ENCODE measurements at places on chromosomes 3 and 15.

DNA sequence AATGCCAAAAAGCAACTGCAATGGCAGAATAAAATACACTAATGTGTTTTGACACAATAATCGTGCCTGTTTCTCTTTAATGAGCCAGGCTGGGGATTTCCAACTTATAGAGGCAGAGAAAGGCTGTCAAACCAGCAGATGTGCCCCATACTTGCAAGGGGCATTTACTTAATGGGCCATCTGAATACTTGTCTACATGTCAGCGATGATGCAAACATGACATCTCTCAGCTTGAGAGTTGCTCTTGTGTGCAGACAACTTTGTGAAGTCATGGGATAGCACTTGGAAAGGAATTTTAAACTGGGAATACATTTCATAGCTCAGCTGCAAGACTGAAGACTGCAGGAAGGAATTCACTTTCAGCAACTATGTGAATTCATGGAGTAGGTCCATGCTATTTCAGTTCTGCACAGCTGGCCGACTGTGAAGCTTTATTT is 127.4 kb upstream of the ADAMTS9 start:
- no peak for DNase-seq

DNA sequence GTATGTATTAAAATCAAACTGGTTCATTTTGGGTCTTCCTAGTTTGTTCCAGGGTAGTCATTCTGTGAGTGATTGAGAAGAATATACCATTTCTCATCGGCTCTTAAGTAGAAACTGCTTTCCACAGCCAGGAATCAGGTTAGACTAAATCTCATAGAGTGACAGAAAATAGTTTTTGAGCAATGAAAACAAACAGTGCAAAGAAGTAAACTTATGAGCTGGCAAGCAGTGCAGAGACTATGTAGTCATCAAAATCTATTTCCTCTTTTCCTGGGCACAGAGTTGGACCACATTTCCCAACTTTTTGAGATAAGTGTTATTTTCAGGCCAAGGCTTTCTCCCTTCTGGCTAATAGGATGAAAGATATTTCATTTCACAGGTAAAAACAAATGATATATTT is 66.5 kb downstream of the UBE3A start:
- DNase-seq: no peak

- DNase-seq: no peak
Measured at GRCh38 chr3:23152989-23153388, 50.1 kb upstream of the UBE2E2 start.

DNA sequence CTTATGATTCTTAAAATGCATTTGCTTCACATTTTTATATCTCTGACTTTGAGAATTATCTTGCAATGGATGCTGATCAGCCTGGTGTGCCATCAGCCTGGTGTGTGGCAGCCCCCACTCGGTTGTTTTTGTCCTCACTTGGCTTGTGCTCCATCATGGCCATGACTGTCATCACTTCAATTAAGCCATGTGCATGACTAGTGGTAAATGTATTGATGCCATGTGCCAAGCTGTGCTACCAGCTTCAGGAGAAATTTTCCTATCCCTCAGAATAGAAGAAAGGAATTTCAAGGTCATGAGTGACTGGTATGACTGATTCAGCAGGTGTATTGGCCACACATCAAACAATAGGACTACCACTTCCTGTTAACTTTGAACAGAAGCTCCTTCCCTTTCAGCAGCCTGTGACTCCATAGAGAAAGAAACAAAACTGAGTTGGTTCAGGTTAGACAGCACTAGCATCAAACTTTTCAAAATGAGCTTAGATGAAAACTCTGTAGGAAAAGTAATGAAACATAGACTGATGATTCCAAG is 251.7 kb downstream of the GRM7 start:
- no peak for DNase-seq

DNA sequence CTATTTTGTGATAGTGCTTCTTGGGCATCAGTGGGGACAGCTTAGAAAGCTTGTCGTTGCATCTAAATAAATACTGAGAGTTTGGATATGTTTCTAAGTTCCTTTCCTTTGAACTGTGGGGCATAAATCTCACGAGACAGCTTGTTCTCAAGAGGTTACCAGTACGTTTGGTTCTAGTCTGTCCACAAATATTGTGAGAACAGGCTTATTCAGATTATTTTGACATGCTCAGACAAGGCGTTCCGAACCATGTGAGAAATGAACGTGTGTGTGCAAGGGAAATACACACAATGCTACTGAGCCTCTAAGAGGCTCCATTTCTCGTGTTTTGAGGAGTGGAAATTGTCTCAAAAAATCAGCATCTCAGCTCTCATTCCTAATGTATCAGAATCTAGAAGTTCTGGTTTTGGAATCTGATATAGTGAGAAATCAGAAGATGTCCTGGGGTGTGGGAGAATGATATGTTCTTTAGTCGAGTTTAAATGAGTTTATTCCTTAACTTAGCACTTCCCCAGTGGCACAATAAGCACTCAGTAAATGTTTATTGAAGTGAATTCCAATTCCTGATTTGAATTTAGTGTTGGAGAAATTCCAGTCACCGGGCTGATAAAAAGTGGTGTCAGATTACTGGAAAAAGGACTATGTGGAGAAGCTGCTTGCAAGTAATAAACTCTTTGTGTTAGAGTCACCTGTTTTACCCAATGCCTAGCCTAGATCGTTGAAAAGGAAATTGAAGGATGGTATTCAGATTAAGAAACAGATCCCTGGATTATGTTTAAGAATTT is 481.5 kb downstream of the LPP start:
- DNase-seq: no peak

- DNase-seq: no peak
Measured at GRCh38 chr15:66707310-66708082, 5.5 kb downstream of the SMAD6 start.

- no peak for DNase-seq
Measured at GRCh38 chr3:116591236-116591635, 118.3 kb upstream of the TUSC7 start.

- DNase-seq: no peak
Measured at GRCh38 chr3:57758686-57759085, 2.6 kb downstream of the SLMAP start.

GRCh38 chr3:45939341-45939771 is 3.9 kb upstream of the CXCR6 start:
- no peak for DNase-seq

- DNase-seq: no peak
Measured at GRCh38 chr15:65062726-65063125, 5.1 kb downstream of the RASL12 start.

- no peak for DNase-seq
Measured at GRCh38 chr3:149462051-149462450, 12.4 kb upstream of the TM4SF4 start.

DNA sequence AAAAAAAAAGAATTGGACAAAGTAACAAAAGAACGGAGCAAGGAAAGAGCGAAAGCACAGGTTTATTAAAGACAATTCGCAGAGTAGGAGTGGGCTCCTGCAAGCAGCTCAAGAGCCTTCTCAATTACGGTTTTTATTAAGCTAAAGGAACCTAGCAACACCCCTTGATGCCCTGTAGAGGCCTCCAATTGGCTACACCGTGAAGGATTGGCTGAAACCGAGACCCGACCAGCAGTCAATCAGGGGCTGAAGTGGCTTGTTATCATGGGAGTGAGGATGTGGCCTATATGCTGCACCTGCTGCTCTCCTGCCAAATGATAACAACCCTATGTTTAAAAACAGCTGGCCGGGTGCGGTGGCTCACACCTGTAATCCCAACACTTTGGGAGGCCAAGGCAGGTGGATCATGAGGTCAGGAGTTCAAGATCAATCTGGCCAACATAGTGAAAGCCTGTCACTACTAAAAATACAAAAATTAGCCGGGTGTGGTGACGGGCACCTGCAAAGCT is 20.4 kb upstream of the AP3B2 start:
- no peak for DNase-seq

- no peak for DNase-seq
Measured at GRCh38 chr15:92914768-92915221, 14.7 kb downstream of the CHD2 start.

DNA sequence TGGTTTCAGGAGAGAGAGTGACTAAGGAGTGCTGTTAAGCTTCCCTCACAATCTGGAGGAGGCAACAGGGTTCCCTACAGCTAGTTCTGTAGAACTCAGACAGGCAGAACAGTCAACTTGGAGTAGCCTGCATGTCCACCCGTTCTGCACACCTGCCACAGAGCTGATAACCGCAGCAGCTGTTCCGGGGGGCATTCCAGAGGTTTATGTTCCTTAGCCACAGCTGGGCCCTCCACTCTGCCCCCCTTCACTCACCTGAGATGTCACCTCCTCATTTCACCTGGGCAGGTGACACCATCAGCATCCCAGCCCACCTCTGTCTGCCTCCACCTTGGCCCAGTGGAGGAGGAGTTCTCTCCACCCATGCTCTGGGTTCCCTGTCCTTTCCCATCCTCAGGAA is 22.6 kb downstream of the XYLB start:
- DNase-seq: no peak

GRCh38 chr15:89164712-89165211 is 56.6 kb downstream of the RLBP1 start:
- DNase-seq: no peak

DNA sequence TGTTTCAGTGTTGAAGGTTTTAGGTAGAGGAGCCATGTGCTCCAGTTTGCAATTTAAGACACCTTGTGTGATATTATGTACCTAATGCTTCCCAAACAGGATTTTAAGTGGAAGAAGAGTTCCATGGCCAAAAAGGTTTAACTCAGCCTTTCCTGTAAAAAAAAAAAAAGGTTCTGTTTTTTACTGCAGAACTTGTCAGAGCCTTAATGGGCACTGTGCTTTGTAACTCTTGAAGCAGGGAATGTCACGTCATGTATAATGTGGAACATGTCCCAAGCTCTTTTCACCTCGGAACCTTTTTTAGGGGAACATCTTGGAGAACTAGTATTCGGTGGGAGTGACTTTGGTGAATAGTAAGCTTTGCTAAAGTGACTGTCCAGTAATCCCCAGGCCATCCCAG is 31.6 kb downstream of the PSMD6 start:
- no peak for DNase-seq

DNA sequence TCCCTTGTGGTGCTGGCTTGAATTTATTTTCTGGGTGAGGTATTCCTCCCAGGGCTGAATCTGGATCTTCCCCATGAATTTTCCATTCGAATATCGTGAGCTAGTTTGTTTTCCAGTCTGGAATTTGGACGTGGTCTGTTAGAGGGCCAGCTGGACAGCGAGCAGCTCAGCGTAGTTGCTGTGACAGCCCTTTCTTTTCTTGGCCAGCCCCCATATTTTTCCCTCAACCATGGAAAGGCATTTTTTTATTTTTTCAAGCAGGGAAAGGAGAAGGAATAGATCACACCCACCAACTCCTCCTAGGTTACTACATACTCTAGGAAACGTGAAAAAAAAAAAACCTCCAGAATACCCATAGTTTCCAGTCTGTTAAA is 152.0 kb downstream of the KLHL25 start:
- DNase-seq: no peak

DNA sequence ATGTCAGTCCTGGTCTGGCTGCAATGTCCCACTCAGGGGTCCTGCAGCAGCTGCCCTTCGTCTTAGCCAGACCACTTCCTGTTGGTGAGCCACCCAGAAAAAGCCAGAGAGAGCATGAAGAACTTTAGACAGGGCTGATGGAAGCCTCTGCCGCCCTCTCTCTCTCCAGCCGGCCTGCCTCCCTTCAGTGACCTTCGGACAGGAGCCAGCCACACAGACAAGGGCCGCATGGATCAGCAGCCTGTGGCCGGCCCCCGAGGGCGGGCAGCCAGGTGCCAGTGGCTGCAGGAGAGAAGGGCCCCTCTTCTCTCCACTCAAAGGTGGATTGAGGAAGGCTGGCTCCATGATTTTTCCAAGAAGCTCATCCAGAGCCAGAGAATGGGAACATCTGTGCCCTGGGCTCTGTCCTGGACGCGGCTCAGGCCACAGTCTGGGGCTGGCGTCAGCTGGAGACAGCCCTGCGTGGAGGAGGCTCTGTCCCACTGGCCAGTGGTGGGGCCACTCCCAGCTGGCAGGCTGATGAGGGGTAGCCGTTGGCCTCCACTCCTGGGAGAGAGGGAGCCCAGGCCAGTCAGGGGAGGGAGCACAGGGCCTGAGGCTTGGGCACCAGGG is 42.9 kb downstream of the ISG20 start:
- DNase-seq: no peak

DNA sequence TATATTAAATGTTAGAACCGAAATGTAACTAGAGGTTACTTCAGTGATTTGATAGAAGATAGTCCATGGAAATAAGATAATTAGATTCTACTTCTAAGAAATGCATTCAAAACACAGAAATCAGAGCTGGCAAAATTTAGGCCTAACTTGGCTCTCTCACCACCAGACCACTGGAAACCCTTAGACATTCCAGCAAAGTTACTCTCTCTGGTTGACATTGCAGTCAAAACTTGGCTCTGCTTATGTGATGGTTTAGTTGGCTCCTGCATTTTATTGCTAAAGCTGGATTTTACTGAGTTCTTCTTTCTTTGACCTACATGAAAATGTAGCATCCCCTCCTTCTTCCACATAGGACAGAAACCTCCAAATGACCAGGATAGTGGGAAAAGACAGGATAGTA is 35.4 kb upstream of the CBLB start:
- DNase-seq: no peak

GRCh38 chr15:45669422-45669821 is 34.6 kb downstream of the SQOR start:
- DNase-seq: no peak

GRCh38 chr15:91116113-91117067 is 16.3 kb downstream of the SV2B start:
- DNase-seq: no peak

GRCh38 chr15:63597038-63597790 is at the start of gene FBXL22:
Gene FBXL22, plus strand, starts transcription at chr15:63597387. Its CDS starts 6 bp downstream, at chr15:63597393.
- no peak for DNase-seq

DNA sequence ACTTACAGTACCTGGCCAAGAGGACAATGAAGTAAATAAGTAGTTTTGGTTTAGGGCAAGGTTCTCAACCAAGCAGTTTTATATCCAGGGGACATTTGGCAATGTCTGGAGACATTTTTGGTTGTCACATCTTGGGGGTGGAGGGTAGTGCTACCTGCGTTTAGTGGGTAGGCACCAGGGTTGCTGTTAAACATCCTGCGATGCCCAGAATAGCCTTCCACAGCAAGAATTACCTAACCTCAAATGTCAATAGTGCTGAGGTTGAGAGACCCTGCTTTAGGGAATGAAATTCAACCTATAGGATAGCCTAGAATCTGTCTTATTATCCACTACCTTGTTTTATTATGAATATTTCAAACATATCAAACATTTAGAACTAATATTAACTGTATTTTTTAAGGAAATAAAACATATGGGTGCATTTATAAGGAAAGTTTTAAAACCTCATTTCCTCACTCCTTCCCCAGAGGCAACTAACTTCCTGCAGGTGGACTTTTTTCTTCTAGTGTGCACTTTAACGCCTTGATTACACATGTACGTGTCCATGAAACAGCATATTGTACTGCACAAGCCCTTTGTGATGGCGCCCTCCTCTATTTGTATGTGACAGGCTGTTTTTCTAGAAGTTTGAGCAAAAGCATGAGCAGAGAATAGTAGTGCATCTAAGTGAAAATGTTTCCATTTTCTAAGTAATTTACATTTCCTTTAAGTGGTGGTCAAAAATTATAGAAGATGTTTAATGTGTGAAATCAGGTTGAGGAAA is 57.1 kb downstream of the TRAK1 start:
- DNase-seq: no peak
